T follicular helper cell (primary cell): ENCODE measurements at places on chromosomes 7 and 10.

DNA sequence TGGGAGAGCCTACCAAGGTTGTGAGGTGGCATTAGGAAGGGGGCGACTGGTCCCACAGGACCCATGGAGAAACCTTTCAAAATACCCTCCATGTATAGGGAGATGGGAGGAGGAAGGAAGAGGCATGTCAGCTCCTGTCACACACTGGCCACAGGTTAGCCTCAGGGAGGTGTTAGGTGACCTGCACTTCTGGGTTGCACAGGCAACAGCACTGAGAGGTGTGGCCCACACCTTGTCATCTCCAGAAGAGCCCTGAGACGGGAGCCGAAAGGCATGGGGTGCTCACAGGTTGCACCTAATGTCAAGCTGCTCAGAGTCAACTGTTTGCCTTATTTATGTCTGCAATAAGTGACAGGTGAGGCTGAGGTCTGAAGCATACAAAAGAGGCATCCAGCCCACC lies 14.6 kb upstream of the USP6NL start:
- no peak for DNase-seq

- DNase-seq = no peak
Observed at GRCh38 chr10:112584276-112584675, 137.3 kb downstream of the VTI1A start.

DNA sequence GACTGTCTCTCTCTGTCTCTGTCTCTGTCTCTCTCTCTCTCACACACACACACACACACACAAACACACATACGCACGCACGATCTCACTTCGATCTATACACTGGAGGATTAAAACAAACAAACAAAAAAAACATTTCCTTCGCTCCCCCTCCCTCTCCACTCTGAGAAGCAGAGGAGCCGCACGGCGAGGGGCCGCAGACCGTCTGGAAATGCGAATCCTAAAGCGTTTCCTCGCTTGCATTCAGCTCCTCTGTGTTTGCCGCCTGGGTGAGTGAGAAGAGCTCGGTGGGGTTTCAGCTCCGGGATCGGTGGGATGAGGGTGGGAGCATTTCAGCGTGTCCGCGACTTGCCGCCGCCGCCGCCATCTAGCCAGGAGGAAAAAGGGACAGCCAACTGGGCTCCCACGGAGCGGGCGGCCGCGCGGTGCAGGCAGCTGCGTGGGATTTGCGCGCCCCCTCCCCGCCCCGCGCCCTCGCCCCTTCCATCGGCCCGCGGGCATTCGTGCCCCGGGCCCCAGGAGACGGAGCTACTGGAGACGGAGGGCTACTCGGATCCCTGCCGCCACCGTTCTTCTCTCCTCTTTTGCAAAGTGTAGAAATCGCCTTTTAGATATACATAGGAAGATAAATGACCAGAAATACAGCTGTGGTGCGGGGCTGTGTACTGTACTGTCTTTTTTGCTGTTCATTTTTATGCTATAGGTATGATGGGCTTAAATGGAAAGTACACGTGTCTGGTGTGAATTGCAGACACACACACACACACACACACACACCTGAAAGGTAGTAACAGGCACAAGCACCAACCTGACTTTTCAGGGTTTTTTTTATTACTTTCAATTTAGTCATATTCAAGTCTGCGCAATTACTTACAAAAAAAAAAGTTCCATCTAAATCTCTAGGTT lies 581 bp downstream of the PTPRZ1 start:
- DNase-seq = no peak

GRCh38 chr7:137753948-137754851 lies 92.6 kb downstream of the DGKI start:
- no peak for DNase-seq

DNA sequence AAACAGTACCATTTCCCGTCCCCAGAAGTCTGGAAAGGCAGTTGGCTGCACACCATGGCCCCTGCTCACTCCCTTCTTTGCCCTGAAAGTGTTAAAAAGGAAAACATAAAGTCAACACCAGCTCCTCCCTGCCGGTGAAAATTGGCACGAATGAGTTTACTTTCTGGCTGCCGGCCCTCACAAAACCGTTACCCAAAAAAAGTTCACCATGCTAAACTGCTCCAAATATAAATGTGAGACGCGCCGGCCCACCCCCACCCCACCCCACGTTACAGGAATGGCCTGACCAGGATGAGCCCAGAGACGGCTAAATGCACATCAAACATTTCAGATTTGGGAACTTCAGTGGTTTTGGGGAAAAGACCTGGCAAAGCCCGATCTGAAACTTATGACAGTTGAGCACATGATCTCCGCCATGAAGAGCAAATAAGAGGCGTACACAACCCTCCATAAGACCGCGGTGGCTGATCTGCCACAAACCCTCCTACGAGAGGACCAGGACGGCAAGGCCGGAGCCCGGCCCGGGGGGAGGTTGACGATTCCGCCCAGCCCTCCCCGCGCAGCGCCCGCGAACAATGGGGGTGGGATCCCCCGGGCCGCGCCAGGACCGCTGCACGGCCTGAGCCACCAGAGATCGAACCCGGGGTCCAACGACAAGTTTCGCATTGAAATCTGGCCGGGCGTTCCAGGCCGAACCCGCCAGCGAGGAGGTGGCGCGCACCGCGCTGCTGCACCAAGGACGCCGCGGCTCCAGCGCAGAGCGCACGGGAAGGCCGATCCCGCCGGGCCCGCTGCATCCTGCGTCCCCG lies 952 bp downstream of the DIP2C start:
- DNase-seq = no peak

GRCh38 chr10:70354556-70354955 lies 27.9 kb downstream of the LRRC20 start:
- DNase-seq = no peak

- no peak for DNase-seq
Observed at GRCh38 chr10:3750006-3750816, 34.8 kb downstream of the KLF6 start.

DNA sequence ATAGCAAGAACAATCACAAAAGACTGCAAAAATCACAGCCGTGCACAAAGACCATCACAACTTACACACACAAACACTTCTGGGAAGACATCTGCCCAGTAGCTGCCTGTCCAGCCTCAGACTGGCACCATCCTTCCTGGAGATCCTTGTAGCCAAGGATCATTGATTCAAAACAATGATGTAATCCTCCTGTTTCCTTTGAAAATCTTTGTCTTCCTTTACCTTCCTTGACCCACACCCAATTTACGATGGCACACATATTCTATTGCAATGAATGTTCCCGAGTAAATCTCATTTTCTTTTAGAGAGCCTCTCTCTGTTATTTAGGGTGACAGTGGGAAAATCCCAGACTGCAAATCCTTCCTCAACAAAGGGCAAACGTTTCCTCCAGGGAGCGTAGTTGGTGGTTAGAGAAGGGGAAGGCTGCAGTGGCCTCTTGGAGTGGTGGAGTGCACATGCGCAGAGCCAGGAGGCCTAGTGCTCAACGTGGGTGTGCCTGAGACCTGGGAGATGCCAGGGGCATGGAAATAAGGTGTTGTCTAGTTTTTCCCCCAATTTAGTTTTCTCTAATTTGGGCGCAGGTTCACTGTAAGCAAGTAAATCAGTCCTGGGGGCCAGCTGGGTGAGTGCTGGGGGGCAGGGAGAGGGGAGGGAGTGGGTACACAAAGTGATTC lies 3.1 kb upstream of the INPP5A start:
- no peak for DNase-seq

DNA sequence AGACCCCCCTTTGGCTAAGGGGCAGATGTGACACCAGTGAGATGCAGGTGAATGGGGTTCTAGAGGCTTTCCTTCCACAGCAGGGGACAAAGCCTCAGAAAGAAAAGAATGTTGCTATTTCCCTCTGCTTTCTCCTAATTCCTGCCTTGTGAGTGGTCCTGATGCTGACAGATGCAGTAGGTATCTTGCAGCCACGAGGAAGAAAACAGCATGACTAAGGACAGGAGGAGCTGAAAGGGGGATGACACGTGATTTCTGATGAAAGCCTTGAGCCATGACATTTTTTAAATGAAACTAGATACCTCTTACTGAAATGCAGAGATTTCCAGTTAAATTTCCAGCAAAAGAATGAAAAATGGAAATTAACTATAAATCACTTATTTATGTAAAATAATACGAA lies 92.4 kb downstream of the C1GALT1 start:
- no peak for DNase-seq

GRCh38 chr10:74202356-74202755 lies 51.3 kb downstream of the ADK start:
- DNase-seq = no peak
